Activated T-helper 1 cell treated with anti-CD3 and anti-CD28 coated beads, Interleukin-12 subunit alpha, Interleukin-12 subunit beta, Interleukin-2, Interleukin-4 antibody, amounts not matched to agents 30 ng/mL and 10 ng/mL and 1 ng/mL, durations not matched to agents 14 hours and 24 hours and 36 hours (primary cell): ENCODE measurements at places on chromosomes 16 and 17. TPM values are rescaled to one million over a fixed set of nuclear protein-coding genes. Genes with fewer than 3 reads are reported as not detected.
A peak's percentile ranks its signal among the peaks of the same experiment; 100 is the strongest.

The B3GNT9 gene
- 6.2 TPM in 2 replicates for total RNA-seq

The DNAH3 gene
- 0.02 TPM in 1 of 2 replicates, not detected in the other for total RNA-seq

The AANAT gene
- total RNA-seq: not detected in 2 replicates

The PGAP3 gene
- total RNA-seq: 14.4 and 16.9 TPM in 2 replicates

The EIF1 gene
- total RNA-seq: 876 and 893 TPM in 2 replicates

The FOXJ1 gene
- total RNA-seq: 0.10 TPM in 1 of 2 replicates, not detected in the other

The TLCD2 gene
- 0.12 and 0.13 TPM in 2 replicates for total RNA-seq

The ABCA9 gene
- not detected in 2 replicates for total RNA-seq

The PRAC2 gene
- not detected in 2 replicates for total RNA-seq

The TVP23C gene
- total RNA-seq: 8.9 and 10.8 TPM in 2 replicates

The CBLN1 gene
- not detected in 2 replicates for total RNA-seq

The POLDIP2 gene
- 110 and 114 TPM in 2 replicates for total RNA-seq

The KRT36 gene
- not detected in 2 replicates for total RNA-seq

The ZP2 gene
- total RNA-seq: not detected in 2 replicates

The CACNG5 gene
- not detected in 2 replicates for total RNA-seq

The CLDN9 gene
- total RNA-seq: not detected in 2 replicates

The TBC1D3I gene
- 0.36 and 1.7 TPM in 2 replicates for total RNA-seq

The ZNF276 gene
- total RNA-seq: 34.2 and 36.4 TPM in 2 replicates

- no peak overlapping the region for H3K4me3 ChIP-seq
- H3K27ac ChIP-seq: no peak overlapping the region
- peaks cover 64% of the 10 kb centered on the region for H3K4me1 ChIP-seq
- peaks cover 36% of the 10 kb centered on the region for H3K36me3 ChIP-seq
Measured at GRCh38 chr17:65042946-65043345, 13.6 kb downstream of the GNA13 start.

DNA sequence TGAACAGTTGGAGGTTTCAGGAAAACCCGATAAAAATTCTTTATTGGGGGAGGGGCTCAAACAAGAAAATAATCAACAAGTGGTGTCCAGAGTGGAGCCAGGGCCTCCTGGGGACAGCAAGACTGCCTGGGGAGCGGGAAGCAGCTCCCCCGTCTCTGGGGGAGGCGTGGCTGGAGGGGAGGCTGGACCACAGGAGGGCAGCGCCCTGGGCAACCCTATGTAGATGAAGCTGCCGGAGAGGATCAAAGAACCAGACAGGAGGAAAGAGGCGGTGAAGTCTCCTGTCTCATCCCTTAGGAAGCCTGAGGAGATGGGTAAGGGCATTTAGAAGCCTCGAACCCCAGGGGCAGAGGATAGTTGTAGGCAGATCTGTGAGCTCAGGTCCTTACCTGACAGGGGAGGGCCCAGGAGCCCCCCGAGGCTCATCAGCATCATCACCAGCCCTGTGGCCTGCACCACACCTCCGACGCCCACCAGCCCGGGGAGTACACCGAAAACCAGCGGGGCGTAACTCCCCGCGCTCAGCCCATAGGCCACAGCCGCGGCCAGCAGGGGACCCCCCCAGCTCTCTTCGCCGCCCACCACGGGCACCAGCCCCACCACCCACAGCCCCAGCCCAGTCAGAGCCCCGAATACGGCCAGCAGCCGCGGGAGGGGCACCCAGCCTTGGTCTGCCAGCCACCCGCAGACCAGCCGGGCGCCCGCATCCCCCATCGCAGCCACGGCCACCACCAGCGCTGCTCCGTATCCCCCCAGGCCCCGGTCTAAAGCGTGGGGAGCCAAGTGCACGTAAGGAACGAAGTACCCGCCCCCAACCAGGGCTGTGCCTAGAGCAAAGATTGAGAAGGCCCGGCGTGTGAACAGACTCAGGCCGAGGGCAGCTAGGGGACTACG is 2.0 kb downstream of the SLC16A11 start:
- peak overlapping the region; percentile 39 for H3K4me3 ChIP-seq
- H3K4me1 ChIP-seq: peaks cover 25% of the 10 kb centered on the region
- peaks cover 10% of the 10 kb centered on the region for H3K27me3 ChIP-seq
- peaks cover 12% of the 10 kb centered on the region for H3K36me3 ChIP-seq

GRCh38 chr16:11964761-11965551 is at the start of gene TNFRSF17:
TSS of gene TNFRSF17 (plus strand) at chr16:11965210. CDS start at chr16:11965325, 115 bp downstream.
- H3K27me3 ChIP-seq: peaks cover 4% of the 10 kb centered on the region
- DNase-seq: no peak
- no peaks in the 10 kb centered on the region for H3K4me1 ChIP-seq

DNA sequence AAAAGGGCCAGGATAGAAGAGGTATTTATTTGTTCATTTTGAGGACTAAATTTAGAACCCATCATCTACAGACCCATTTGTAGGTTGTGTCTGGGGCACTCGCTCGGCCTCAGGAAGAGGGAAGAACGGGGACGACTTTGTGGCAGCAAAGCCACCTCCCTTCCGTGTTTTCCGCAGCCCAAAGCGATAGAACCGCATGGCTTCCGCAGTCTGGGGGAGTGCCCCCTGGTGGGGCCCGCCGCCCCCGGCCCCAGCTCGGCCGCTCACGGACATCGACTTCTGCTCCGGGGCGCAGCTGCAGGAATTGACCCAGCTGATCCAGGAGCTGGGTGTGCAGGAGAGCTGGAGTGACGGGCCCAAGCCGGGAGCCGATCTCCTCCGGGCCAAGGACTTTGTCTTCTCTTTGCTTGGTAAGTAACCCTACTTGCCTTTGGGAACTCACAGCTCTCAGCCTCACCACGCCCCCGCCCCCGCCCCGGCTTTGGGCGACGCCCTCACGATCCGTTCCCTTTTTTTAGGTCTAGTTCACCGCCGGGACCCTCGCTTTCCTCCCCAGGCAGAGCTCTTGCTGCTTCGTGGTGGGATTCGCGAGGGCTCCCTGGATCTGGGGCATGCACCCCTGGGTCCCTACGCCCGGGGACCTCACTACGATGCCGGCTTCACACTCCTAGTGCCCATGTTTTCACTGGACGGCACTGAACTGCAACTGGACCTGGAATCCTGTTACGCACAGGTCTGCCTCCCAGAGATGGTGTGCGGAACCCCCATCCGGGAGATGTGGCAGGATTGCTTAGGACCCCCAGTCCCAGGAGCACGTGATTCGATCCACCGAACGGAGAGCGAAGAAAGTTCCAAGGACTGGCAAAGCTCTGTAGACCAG is 681 bp downstream of the TMEM102 start:
- peak overlapping the region; percentile 91 for H3K4me3 ChIP-seq
- peaks cover 7% of the 10 kb centered on the region for H3K36me3 ChIP-seq
- peaks cover 43% of the 10 kb centered on the region for H3K4me1 ChIP-seq
- peaks cover 5% of the 10 kb centered on the region for H3K27me3 ChIP-seq
- peak overlapping the region; percentile 94 for H3K27ac ChIP-seq
- peak; percentile 68 for DNase-seq

- no peak overlapping the region for H3K27ac ChIP-seq
- no peak for DNase-seq
- H3K4me1 ChIP-seq: no peaks in the 10 kb centered on the region
- no peaks in the 10 kb centered on the region for H3K36me3 ChIP-seq
- H3K27me3 ChIP-seq: peaks cover 8% of the 10 kb centered on the region
- no peak overlapping the region for H3K4me3 ChIP-seq
Measured at GRCh38 chr17:50589095-50589705, 28.7 kb downstream of the CACNA1G start.

- peaks cover 23% of the 10 kb centered on the region for H3K36me3 ChIP-seq
- H3K27me3 ChIP-seq: no peaks in the 10 kb centered on the region
- no peak for DNase-seq
- no peak overlapping the region for H3K27ac ChIP-seq
Measured at GRCh38 chr17:75849724-75850123, 5.4 kb downstream of the WBP2 start.

DNA sequence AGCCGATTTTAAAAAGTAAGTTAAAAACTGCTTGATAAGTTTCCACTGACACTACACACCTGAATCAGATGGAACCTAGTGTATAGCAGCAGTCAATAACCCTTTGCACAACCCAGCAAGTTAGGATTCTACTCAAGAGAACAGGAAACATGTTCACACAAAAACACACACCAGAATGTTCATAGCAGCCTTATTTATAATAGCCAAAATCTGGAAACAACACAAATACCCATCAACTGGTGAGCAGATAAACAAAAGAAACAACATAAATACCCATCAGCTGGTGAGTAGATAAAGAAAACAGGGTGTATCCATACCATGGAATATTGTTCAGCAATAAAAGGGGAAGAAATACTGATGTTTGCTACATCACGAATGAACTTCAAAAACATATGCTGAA is 2.7 kb upstream of the CDH11 start:
- no peaks in the 10 kb centered on the region for H3K36me3 ChIP-seq
- no peak for DNase-seq
- no peak overlapping the region for H3K4me3 ChIP-seq
- no peaks in the 10 kb centered on the region for H3K4me1 ChIP-seq
- H3K27ac ChIP-seq: no peak overlapping the region
- H3K27me3 ChIP-seq: peaks cover 26% of the 10 kb centered on the region

- no peak overlapping the region for H3K4me3 ChIP-seq
- no peaks in the 10 kb centered on the region for H3K4me1 ChIP-seq
- DNase-seq: no peak
- H3K27ac ChIP-seq: no peak overlapping the region
Measured at GRCh38 chr16:71347146-71347545, 11.4 kb upstream of the CALB2 start.

DNA sequence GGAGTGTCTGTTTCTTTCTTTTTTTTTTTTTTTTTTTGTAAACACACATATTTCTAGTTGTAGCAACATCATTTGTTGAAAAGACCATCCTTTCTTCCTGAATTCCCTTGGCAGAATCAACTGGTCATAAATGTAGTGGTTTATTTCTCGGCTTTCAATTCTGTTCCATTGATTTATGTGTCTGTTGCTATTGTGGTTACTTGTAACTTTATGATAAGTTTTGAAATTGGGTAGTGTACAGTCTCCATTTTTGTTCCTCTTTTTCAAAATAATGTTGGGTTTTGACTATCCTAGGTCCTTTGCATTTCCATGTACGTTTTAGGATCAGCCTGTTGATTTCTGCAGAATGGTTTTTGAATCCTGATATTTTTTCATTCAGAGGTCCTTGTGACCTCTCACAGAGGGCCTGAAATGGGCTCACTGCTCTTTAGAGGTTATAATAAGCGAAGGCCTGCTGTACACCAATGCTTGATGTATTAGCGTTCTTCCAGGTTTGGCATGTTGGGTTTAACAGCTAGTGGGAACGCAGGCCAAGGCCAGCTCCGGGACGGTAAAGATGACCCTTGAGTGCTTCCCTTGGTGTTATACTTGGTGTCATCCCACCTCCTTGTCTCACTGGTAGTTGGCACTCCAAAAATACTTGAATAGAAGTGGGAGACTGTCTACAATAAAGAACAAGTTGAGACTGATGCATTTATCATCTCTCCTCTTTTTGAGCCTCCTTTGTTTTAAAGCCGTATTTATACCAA is 43.8 kb downstream of the ZNRF1 start:
- peak overlapping the region; percentile 4 for H3K27ac ChIP-seq
- DNase-seq: no peak
- no peak overlapping the region for H3K4me3 ChIP-seq
- peaks cover 49% of the 10 kb centered on the region for H3K4me1 ChIP-seq

- H3K27me3 ChIP-seq: no peaks in the 10 kb centered on the region
- DNase-seq: peak; percentile 48
- H3K4me3 ChIP-seq: peak overlapping the region; percentile 48
- peak overlapping the region; percentile 89 for H3K27ac ChIP-seq
Measured at GRCh38 chr16:11140098-11140375, 116.0 kb downstream of the SOCS1 start.

DNA sequence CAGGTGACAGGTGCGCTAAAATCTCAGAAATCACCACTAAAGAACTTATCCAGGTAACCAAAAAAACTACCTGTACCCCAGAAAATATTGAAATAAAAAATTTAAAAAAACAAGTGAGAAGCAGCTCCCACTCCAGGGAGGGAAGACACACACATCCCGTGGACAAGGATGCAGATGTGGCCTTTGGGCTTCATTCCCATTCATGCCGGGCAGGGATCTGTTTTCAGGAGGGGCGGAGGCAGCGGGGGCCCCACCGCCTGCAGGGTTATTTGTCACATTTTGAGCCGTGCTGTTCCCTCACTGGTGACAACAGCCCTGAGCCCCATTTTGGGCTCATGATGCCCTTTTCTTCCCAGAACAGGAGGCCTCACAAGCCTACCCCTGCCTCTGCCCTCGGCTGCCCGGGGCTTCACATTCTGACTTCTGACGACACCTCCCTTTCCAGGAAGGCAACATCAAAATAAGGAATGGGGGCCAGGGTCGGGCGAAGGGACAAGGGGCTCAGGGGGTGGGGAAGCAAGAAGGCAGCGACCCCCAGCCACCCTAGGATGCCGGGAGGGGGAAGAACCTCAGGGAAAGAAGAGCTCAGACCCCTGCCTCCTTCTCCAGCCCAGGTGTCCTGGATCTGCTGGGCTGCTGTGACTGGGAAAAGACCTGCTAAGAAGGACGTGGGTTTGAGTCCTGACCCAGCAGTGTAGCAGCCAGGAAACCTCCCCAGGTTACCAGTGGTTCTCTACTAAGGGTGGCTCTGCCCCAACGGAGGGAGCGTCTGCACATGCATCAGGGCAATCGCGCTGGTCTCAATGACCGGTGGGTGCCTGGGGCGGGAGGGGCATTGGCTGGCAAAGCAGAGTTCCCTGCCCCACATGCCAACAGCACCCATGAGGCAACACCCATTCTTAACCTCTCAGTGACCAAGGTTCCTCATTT is 2.3 kb upstream of the CD79B start:
- H3K4me3 ChIP-seq: no peak overlapping the region
- no peak overlapping the region for H3K27ac ChIP-seq
- DNase-seq: no peak
- peaks cover 6% of the 10 kb centered on the region for H3K36me3 ChIP-seq
- peaks cover 28% of the 10 kb centered on the region for H3K4me1 ChIP-seq
- peaks cover 19% of the 10 kb centered on the region for H3K27me3 ChIP-seq

DNA sequence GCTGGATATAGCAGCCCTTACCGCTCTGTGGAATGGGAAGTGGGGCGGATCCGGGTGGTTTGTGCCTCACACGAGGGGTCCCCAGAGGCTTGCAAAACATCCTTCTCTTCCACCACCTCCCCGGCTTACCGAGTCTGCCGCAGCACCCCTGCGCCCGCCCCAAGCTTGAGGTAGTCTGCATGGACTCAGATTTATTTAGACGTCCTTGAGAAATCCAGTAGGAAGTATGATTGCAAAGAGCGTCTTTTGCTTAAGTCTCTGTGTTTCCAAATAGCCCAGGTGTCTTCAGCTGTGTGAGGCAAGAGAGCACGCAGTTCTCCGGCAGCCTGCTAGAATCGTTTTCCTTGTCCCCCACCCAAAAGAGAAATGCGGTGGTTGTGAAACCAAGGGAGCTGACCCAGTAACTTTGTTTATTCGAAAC is 2.4 kb downstream of the KIAA0513 start:
- DNase-seq: no peak
- H3K27ac ChIP-seq: no peak overlapping the region
- H3K4me3 ChIP-seq: peak overlapping the region; percentile 91
- peaks cover 10% of the 10 kb centered on the region for H3K36me3 ChIP-seq
- no peaks in the 10 kb centered on the region for H3K27me3 ChIP-seq

- no peak overlapping the region for H3K4me3 ChIP-seq
- peaks cover 1% of the 10 kb centered on the region for H3K27me3 ChIP-seq
- H3K27ac ChIP-seq: no peak overlapping the region
- no peak for DNase-seq
- peaks cover 10% of the 10 kb centered on the region for H3K36me3 ChIP-seq
Measured at GRCh38 chr17:31289790-31290189, 7.2 kb downstream of the OMG start.

- peaks cover 3% of the 10 kb centered on the region for H3K27me3 ChIP-seq
- H3K27ac ChIP-seq: no peak overlapping the region
Measured at GRCh38 chr16:11459722-11460121, 114.5 kb downstream of the RMI2 start.
